ENCODE measurements at places on chromosomes 6 and 20. TPM values are rescaled to one million over a fixed set of nuclear protein-coding genes. Genes with fewer than 3 reads are reported as not detected.

TMEM170B gene
- 3.2 TPM for total RNA-seq

NKX2-2 gene
- total RNA-seq = not detected

DNA sequence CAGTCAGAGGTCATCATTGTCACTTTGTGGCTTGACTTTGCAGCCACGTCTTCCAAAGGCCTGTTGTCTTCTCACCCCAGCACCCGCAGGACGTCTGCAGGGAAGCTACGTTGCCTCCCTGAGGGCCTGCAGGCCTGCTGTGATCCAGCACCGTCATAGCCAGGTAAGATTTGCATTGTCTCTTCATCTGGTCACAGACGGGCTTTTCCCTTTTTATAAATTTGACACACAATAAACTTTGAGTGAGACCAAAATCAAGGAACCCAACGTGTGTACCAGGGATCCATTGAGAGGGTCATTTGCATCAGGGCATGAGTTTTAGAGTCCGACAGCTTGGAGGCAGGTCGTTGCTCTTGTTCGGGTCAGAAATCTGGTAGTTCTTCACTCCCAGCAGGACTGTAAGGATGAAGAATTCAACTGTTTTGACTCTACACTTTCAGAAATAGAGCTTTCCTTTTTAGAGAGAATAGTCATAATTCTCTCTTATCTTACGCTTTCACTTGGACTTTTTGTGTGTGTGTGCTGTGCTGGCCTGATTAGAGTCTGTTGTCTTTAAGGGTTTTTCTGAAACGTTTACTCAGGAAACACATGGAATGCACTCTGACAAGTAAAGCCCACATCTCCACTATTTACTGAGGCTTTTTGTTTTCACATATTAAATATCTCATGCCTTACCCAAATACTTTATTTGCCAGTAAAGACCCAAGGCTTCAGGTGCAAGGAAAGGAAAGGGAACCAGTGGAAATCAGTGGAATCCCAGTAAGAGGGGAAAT is 177.2 kb upstream of the TAB2 start:
- H3K27ac ChIP-seq = no peak overlapping the region
- H3K4me1 ChIP-seq = peaks cover 15% of the 10 kb centered on the region
- H3K27me3 ChIP-seq = no peaks in the 10 kb centered on the region
- no peak overlapping the region for H3K4me3 ChIP-seq
- DNase-seq = peak; percentile 52
- H3K36me3 ChIP-seq = no peaks in the 10 kb centered on the region

MYB gene
- 1.4 TPM for total RNA-seq

RBM24 gene
- not detected for total RNA-seq

GDAP1L1 gene
- total RNA-seq = not detected

BAG2 gene
- total RNA-seq = 4.7 TPM

DNA sequence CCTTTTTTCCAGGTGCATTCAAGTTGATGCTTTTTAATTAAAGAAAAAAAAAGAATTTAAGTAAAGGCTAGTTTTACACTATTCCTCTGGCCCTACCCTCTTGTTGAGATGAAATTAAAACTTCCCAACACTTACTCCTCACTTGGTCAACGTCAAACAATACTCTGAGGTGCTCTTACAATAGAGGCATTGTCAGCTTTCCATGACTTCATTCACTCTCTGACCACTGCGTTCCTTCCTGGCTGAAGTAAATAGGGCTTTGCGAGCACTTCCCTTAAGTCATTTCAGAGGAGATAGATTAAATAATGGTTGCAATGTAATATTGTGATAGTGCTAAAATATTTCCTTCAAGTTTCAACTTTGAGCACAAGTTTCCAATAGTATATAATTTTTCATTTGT is 229.8 kb upstream of the CEP162 start:
- no peaks in the 10 kb centered on the region for H3K36me3 ChIP-seq
- H3K4me3 ChIP-seq = no peak overlapping the region
- no peak overlapping the region for H3K27ac ChIP-seq
- no peak for DNase-seq

- no peak for DNase-seq
- H3K36me3 ChIP-seq = no peaks in the 10 kb centered on the region
- H3K27me3 ChIP-seq = no peaks in the 10 kb centered on the region
- no peaks in the 10 kb centered on the region for H3K4me1 ChIP-seq
- H3K4me3 ChIP-seq = no peak overlapping the region
Observed at GRCh38 chr6:168713839-168714238, 272.9 kb downstream of the SMOC2 start.

DNA sequence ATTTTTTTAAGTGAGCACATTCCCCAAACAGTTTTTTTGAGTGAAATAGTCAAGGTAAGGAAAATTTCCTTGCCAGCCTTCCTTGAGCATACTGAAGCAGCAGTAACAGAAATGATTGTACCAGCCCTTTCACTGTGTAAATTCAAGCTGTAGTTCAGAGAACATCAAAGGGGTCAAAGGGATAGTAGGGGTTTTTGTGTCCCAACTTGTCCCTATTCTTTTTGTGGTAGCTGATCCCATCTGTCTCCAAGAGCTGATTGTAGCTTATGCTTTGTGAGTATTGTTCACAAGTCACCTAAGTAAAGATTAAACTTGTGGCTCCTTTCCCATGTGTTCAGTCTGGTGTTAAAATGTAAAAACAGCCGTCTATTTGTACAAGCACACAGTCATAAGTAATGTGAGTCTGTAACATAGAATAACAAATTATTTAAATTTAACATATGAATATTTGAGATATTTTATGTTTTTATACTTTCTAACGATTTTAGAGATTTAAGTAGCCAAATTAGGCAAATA is 185.0 kb downstream of the CENPW start:
- DNase-seq = no peak
- no peak overlapping the region for H3K27ac ChIP-seq
- H3K27me3 ChIP-seq = no peaks in the 10 kb centered on the region
- H3K36me3 ChIP-seq = no peaks in the 10 kb centered on the region

TRIM15 gene
- not detected for total RNA-seq

DUSP15 gene
- total RNA-seq = 1.8 TPM

KCNK16 gene
- not detected for total RNA-seq

- H3K27me3 ChIP-seq = no peaks in the 10 kb centered on the region
- DNase-seq = no peak
- H3K36me3 ChIP-seq = no peaks in the 10 kb centered on the region
- peak overlapping the region; percentile 63 for H3K4me3 ChIP-seq
Observed at GRCh38 chr20:64254571-64255360, 782 bp upstream of the PCMTD2 start.

RSPH9 gene
- 0.15 TPM for total RNA-seq

PRKN gene
- 6.2 TPM for total RNA-seq

DNA sequence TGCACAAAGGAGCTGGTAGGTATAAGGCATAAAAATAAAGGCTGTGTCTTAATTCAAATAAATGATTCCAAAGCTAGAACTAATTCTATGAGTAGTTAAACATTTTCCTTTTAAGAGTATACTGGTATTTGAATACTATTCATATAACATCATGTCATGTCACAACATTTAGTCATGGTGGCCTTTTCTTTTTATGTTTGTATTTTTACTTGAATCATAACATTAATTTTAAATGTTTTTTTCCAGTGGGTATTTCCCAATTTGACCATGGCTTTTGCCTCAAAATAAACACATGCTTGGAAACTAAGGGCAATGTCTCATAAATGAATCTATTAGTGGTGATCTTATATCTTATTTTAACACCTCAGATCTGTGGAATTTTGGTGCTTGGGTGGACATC is 177.1 kb downstream of the CD109 start:
- H3K4me1 ChIP-seq = no peaks in the 10 kb centered on the region
- no peak for DNase-seq
- H3K4me3 ChIP-seq = no peak overlapping the region
- no peaks in the 10 kb centered on the region for H3K36me3 ChIP-seq
- H3K27me3 ChIP-seq = no peaks in the 10 kb centered on the region

DNA sequence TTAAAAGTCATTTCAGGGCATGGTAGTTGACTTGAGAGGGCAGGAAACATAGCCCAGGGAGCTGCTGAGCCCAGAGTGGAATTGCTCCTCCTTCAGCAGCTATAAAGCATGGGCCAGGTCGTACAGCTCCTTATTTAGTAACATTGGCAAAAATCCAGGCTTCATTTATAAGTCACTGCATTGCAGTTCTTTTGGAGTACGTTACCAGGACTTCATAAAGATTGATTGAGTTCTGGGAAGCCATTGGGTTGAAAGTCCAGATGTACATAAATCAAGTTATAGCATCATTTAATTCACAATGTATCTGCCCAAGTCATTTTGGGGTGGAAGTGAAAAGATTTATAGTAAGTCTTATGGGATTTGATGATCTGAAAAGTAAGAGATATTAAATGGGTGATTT is 53.0 kb upstream of the ANKEF1 start:
- no peak overlapping the region for H3K4me3 ChIP-seq
- no peak for DNase-seq
- H3K36me3 ChIP-seq = no peaks in the 10 kb centered on the region
- no peak overlapping the region for H3K27ac ChIP-seq

EYS gene
- total RNA-seq = not detected

GRCh38 chr20:51540580-51540979 is 1.9 kb downstream of the NFATC2 start:
- peaks cover 58% of the 10 kb centered on the region for H3K4me1 ChIP-seq
- no peak for DNase-seq
- H3K27me3 ChIP-seq = no peaks in the 10 kb centered on the region
- H3K27ac ChIP-seq = peak overlapping the region; percentile 88

DNA sequence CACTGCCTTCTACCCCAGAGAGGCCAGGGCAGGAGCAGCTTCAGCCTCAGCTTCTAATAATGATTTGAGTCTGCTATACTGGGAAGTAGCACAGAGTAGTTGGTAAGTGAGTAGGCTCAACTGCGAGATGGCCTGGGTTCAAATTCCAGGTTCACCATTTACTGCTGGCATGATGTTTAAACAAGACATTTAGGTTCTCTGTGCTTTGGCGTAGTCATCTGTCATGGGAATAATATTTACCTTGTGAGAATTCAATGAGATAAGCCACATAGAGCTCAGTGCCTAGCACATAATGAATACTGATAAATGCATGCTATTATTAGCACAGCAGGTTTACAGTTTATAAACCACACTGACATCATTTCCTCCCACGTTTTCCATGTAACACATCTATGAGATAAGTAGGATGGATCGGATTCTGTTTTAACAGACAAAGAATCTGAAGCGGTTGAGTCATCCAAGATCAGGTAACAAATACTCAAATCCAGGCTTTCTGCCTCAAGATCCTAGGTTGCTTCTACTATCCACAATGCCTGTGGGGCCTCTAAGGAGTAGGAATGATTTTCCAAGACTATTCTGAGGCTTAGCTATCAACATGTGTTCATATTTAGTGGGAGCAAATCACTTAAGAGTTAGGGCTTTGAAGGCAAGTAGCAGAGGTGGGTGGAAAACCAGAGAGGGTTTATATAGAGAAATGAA is 72.9 kb upstream of the DTNBP1 start:
- H3K4me1 ChIP-seq = no peaks in the 10 kb centered on the region
- H3K27me3 ChIP-seq = peaks cover 2% of the 10 kb centered on the region

BPIFB4 gene
- not detected for total RNA-seq

EIF6 gene
- 74.0 TPM for total RNA-seq

SLC35D3 gene
- total RNA-seq = not detected

TSPO2 gene
- not detected for total RNA-seq

PACRG gene
- not detected for total RNA-seq

GRCh38 chr6:21023210-21023609 is 489.0 kb downstream of the CDKAL1 start:
- H3K27ac ChIP-seq = peak overlapping the region; percentile 67
- H3K36me3 ChIP-seq = peaks cover 8% of the 10 kb centered on the region
- H3K4me3 ChIP-seq = no peak overlapping the region
- no peak for DNase-seq
- H3K4me1 ChIP-seq = peaks cover 18% of the 10 kb centered on the region
- no peaks in the 10 kb centered on the region for H3K27me3 ChIP-seq

Data from B cell (primary cell).